ENCODE measurements at places on chromosomes 11 and 22.

DNA sequence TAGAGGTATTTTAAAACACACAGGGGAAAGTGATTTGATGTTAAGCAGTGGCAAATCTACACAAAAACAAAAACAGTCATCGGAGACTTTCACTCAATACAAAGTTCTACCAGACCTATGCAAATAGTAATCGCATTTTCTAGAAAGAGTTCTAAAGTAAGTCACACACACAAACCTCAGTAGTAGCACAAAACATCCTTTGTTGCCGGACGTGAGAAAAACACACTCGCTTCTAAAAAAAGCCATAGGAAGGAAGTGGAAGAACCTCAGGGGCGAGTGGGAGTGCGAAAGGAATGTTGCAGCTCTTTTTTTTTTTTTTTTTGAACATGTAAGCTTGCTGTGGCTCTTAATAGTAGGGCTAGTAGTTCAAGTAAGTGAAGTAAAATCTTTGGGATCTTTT, 88.9 kb downstream of the MAML2 start:
- no peak for DNase-seq

DNA sequence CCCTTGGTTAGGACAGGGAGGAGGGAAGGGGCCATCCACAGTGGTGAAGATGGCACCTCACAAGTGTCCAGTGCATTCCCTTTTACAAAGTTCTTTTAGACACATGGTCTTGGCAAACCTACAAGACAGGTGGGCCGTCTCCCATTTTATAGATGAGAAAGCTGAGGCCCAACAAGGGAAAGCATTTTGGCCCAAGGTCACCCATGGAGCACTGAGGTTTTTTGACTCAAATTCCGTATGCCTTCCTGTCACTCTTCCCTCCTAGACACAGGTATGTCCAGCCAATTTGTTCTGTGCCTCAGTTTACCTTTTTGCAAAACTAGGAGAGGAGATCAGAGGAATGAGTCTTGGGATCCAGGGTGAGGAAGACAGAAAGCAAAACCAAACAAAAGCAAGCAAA, 1.2 kb downstream of the C1QTNF4 start:
- DNase-seq: no peak

DNA sequence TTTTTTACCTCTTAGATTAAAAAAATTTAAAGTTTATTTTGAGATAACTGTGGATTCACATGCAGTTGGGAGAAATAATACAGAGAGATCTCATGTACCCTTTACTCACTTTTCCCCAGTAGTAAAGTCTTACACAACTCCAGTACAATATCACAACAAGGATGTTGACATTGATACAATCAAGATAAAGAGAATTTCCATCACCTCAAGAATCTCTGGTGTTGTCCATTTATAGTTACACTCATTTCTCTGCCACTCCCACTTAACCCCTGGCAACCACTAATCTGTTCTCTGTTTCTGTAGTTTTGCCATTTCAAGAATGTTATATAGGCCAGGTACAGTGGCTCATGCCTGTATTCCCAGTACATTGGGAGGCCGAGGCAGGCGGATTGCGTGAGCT, 10.5 kb upstream of the ZBED5 start:
- DNase-seq: no peak

- no peak for DNase-seq
Measured at GRCh38 chr11:85874265-85874664, 19.1 kb downstream of the CCDC83 start.

GRCh38 chr11:75272821-75273301, 32.3 kb downstream of the TPBGL start:
- no peak for DNase-seq

DNA sequence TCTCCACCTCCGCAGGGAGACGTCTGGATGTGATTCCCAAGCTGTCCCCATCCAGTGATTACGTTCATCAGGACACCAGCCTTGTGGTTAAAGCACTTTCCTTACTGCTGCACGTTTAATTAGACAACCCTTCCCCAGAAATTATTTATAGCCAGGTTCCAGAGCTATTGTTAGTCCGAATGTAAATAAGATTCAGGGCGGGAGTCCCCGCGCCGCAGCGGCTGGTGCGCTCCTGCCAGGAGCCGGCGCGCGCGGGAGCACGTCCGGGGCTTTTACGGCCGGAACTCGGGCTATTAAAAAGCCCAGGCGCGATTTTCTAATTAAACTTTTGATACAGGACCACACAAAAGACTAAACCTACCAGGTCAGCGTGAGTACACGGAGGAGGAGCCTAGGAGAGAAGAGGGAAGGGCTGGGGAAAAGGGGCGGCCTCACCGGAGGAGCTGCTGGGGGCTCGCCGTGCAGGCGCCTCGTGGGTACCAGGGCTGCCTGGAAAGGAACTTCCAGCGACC, 538.3 kb downstream of the OPCML start:
- no peak for DNase-seq

DNA sequence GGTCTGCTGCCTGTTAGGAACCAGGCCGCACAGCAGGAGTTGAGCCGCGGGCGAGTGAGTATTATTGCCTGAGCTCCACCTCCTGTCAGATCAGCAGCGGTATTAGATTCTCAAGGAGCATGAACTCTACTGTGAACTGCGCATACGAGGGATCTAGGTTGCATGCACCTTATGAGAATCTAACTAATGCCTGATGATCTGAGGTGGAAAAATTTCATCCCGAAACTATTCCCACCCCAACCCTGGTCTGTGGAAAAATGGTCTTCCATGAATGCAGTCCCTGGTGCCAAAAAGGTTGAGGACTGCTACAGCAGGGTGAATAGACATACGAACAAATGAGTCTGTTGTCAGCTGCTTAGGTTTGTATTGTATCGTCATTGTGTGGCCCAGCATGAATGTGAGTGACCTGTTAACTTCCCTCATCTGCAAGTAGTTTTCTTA, 29.8 kb downstream of the RNF141 start:
- no peak for DNase-seq

GRCh38 chr11:10301656-10302358, 3.1 kb upstream of the ADM start:
- no peak for DNase-seq

DNA sequence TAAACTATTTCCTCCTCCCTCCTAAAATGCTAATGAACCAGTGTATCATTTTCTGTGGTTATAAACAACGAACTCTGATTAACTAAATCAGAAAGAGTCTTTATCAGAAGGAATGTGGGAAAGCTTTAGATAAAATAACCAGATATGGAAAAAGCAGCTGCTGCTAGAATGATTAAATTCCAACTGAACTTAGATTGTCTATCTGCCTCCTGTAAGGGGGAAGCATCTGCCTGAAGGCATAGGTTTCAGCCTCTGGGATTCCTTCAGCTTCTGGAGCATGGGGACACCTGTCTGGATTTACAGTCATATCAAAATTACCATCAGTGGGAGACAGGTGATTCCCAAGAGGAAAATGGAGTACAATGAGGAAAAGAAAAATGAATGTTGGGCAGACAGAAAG, 1095.5 kb upstream of the CCDC90B start:
- no peak for DNase-seq

DNA sequence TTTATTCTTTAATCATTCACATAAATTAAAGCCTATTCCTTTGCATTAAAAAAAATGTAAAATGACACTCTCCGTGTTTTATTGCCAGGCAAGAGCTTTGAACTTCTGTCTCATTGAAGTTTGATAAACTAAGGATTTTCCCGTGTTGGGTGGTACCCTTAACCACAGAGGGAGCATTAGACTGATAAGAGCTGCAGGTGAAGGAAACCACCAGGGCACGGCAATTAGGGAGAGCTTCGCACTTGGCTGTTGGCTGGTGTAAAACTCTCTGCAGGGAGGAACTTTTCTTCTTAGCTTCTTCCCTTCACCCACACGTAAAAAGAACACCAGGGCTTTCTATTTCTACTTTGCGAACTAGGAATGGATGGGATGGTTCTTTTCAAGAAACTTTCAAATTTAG, 47.0 kb downstream of the CSTPP1 start:
- peak; percentile 23 for DNase-seq

DNA sequence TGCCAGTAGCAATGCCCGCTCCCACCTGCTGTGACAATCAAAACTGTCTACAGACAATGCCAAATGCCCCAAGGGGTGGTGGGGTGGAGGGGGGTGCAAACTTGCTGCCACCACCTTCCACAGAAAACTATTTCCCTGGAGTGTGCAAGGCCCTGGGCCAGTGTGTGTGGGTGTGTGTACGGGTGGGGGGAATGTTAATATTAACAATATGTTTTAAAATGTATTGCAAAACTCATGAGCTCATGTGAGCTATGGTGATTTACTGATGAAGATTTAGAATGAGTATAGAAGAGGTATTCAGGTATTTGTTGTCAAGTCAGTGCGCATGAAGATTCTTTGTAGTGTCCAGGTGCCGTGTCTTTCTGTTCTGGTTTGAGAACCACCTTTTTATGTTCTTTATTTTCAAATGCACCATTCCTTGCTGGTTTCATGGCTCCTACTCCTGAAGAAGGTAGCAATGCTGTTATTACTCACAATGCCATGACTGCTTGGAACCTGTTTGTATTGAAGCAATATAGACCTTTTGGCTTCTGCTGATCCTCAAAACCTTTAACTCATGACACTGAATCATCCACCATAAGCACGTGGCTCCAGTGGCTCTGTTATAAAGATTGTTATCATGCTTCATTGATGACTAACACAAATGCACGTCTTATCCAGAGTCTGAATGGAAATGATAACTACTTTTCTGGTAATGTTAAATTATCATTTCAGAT, 29.9 kb upstream of the AQP11 start:
- DNase-seq: peak; percentile 84

DNA sequence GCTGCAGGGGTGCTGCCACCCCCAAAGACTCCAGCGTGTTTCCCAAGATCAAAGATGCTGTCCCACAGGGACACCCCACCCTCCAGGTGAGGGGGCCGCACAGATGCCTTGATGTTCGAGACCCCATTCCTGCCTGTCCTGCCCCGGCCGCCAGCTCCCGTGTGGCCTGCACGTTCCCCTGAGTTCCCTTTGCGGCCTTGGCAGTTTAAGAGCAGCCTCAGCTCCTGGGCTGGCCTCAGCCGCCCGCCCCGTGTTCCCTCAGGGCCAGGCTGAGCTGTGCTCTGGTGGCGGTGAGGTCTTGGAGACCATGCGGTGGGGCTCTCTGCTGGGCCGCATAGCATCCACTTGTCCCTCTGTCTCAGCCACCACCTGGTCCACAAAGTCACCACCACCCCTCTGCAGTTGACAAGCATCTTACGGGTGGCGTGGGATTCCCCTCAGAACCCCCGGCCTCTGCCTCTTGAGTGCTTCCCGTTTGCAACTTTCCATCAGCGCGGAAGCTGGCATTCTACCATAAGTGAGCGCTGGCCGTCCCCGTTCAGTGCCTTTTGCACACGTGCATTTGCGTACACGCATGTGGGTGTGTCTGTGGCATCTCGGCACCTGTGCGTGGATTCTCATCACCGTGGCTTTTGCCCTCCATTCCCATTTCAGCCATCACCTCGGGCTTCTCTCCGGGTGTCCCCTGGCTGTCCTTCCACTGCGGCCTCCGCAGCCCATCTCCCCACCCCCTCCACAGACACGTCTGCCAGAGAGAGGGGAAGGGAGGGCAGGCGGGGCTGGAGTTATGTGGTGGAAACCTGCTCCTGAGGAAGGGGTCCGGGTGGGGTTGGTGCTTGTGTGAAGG, 35.9 kb downstream of the CTTN start:
- DNase-seq: no peak

DNA sequence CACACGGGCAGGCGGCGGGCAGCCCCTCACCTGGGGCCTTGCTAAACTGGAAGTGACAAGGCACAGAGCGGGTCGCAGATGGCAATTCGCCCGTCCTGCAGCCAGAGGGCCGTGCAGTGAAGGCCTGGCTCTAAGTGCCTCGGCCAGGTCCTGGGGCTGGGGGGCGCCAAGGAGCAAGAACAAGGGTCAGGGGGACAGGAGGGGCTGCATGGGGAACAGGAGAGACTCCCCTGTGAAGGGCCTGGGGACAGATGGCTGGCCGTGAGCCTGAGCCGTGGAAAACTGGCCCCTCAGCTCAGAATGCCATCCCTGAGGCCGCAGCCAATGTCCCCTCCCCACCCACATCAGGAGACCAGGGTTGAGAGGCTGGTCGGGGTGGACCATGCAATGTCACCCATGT, 60.0 kb downstream of the RTL6 start:
- no peak for DNase-seq

DNA sequence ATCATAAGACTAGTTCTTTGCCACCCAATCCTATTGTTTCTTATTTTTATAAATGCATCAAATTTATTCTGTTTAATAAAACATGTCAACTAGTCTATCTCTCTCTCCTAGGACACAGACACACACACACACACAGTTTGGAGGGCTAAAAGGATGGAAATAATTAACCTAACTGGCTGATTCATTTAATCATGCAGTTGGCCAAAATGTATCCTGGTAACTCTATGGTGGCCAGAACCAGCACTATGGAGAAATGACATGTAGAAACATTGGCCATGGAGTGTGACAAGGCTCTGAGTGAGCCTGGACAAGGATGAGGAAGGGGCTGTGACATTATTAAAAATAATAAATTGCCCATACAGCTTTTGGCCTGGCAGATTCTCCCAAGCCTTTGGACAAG, 64.1 kb downstream of the CLPB start:
- no peak for DNase-seq

GRCh38 chr11:110434952-110435779, 5.4 kb downstream of the FDX1 start:
- DNase-seq: no peak

- no peak for DNase-seq
Measured at GRCh38 chr11:60360621-60361020, 17.7 kb upstream of the MS4A7 start.

GRCh38 chr22:25908755-25909154, 166.8 kb downstream of the MYO18B start:
- no peak for DNase-seq

- DNase-seq: no peak
Measured at GRCh38 chr11:74980634-74981033, 8.1 kb upstream of the NEU3 start.

- peak; percentile 69 for DNase-seq
Measured at GRCh38 chr11:16987205-16987568, 27.0 kb downstream of the PLEKHA7 start.

DNA sequence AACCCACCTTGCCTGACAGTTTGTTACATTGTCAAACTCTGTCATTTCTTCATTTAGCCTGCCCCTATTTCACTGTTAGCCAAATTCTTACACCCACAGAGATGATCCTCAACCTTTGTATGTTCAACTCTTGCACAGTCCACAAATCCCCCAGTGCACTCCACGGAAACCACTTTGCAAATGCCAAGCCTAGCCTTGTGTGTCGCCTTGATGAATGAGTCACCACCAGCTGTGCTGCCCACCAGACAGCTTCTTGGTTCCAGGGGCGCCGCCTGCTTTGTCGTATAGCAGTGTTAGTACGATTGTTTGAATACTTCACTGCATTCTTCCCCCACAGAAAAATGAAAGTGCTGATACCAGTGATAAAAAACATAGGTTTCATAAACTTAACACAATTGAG, 686.3 kb downstream of the NTM start:
- no peak for DNase-seq

DNA sequence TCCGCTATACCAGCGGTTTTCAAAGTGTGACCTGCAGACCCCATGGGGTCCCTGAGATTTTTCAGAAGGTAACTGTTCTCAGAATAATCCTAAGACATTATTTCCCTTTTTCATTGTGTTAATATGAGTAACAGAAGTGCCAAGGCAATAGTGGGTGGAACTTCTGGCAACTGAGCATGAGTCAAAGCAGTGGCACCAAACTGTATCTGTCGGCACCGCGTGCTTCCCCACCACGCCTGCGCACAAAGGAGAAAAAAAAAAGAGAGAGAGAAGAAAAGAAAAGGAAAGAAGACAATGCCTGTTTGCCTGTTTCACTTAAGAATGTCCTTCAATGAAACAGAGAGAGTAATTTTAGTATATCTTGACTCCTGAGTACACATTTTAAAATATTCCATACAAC, 679.9 kb downstream of the OPCML start:
- no peak for DNase-seq

GRCh38 chr22:42951093-42951710, 63.7 kb downstream of the PACSIN2 start:
- no peak for DNase-seq

- no peak for DNase-seq
Measured at GRCh38 chr11:16776711-16777612, 38.5 kb downstream of the C11orf58 start.
